Transverse colon (tissue), 4 donors: ENCODE measurements at places on chromosomes 1 and 21. TPM values are rescaled to one million over a fixed set of nuclear protein-coding genes. Genes with fewer than 3 reads are reported as not detected.

DNA sequence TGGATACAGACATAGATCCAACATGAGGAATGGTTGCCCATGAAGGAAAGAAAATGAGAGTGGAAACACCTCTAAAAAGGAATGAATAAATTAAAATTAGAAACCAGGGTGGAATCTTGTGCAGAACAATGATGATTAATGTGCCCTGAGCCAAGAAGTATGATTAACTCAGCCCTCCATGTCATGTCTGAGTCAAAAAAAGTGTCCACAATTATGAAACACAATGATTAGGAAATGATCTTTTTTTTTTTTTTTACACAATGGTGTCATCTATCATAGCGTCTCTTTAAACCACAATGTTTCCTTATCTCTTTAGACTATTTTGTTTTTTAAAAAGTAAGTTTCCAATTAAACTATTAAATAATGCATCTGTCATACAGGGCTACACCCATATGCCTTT is 78.9 kb upstream of the RAB4A start:
- no peak for DNase-seq

DNA sequence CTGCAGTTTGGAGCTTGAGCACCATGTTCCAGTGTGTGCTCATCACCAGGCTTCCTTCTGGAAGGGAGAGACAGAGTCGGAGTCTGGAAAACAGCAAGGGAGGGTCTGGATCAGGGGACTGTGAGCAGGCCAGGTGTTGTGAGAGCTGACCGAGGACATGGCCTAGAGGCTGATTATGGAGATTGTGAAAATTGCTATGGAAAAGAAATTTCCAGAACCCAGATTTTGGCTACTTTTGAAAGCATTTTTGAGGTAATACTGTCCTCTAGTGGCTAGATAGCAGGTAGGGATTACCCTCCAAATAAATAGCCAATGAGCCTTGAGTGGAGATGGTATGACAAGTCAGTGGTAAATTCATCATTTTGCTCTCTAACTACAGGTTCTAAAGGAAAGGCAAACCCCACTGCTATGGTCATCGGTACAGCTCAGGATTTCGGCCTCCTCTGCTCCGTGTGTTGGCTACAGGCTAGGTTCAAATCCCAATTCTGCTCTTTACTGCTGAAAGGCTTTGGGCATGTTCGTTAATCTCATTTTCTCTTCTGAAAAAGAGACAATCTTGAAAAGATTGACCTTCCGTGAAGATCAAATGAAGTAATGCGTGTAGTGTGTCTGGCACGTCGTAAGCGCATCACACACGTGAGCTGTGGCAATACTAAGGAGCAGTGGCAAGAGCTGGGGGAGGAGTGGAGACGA is 1.0 kb upstream of the HAO2 start:
- DNase-seq = no peak

DNA sequence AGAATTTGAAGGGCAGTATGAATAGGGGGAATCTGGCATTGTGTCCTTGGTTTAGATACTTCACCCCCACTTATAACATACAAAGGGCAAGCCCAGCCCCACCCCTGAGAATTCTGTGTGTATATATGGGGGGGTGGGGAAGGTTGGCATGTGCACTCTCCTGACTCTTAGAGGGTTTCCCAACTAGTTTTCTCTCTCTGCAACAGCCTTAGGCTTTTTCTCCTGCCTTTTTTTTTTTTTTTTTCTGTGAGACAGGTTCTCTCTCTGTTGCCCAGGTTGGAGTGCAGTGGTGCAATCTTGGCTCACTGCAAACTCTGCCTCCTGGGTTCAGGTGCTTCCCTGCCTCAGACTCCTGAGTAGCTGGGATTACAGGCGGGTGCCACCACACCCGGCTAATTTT is 2.9 kb upstream of the ZBED6 start:
- no peak for DNase-seq

The DIO1 gene
- total RNA-seq = not detected

The LEMD1 gene
- total RNA-seq = not detected

GRCh38 chr1:222002503-222002902 is 260.6 kb upstream of the DUSP10 start:
- DNase-seq = no peak

DNA sequence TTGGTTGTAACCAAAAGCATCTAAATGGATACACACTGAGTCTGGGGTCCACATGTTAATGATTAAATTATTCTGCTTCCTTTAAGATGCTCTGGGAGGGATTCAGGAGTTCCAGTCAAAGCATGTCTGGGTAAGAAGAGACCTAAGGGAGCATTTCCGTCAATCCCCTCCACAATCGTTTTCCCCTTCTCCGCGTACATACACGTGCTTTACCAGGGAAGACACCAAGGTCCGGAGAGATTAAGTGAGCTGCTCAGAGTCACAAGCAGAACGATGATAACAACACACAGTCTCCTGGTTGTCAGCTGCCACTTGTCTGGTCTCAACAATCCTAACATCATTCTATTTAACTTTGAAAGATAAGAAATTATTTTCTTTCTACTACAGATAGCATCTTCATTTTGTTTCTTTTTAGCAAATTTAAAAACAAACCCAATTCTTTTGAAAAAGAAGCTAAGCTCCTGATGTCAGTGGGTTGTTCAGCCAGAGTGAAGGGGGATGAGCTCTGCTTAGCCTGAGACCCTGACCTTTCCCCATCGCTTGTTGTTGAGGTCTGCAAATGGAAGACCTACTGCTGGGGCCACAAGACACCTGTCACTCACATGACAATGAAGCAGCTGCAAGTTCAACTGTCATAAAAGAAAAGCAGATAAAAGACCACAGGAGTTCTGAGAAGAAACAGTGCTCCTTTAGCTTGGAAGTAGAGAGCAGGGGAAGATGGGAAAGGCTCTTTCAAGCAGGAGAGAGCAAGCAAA is 4.5 kb downstream of the PAFAH2 start:
- DNase-seq = no peak

DNA sequence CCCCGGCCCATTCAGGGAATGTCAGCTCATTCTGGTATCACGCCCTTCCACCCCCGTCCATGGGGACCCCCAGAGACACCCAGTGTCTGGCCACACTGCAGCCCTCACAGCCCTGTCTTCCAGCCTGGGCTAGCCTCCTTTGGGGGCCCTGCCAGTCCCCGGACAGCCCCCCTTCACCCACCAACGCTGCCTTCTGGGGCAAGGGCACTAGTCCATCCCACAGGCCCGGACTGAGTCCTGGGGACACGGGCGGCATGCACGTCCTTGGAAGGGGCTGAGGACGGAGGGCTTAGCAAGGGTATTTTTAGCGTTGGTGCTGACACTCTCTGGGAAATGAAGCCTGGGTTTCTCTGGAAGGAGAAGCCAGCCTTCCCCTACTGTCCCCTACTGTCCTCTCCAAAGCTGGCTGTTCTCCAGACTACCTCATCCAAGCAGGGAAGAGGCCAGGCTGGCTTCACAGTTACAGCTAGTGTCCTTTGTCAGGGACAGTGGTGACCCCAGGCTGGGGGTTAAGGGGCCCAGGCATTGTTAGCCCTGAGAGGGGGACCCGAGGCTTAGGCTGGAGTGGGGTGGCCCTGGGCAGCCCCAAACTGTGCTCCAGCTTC is 39.5 kb downstream of the COQ8A start:
- no peak for DNase-seq

The PLXNA2 gene
- total RNA-seq = 86.0 TPM

DNA sequence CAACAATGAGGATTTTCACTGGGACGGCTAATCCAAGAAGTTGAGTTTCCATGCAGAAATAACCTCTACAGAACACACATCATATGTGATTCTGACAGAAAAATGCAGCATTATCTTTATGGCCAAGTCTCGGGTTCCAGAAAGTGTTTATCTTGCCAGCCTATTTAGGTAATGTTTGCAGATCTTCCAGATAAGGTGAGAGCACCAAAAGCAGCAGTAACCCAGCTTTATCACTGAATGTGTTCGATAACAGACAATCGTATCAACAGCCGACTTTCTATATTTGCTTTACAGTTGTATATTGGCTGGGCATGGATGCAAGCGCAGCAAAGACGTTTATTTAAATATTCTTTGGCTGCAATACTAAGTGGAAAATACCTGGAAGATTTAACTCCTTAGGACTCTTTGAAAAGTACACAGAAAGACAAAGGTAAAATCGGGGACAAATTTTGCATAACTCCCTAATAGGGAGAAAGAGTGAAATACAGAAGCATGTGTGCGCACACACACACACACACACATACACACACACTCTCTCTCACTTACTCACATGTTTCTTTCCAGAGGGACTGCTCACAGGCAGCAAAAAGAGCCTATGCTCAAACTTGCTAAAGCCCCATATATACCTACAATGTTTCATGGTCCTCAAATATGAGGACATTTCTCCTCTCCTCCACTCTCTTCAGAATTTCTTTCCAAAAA is 3.0 kb upstream of the CTSK start:
- no peak for DNase-seq

- no peak for DNase-seq
These were observed 30.3 kb upstream of the CLIC4 start for GRCh38 chr1:24714859-24715520.

- DNase-seq = peak; percentile 44
These were observed 759 bp downstream of the AMPD2 start for GRCh38 chr1:109620401-109620791.

The EFCAB7 gene
- 6.4 TPM for total RNA-seq

- no peak for DNase-seq
These were observed 39.5 kb upstream of the SGIP1 start for GRCh38 chr1:66494482-66494881.

The FCGR2B gene
- not detected for total RNA-seq

DNA sequence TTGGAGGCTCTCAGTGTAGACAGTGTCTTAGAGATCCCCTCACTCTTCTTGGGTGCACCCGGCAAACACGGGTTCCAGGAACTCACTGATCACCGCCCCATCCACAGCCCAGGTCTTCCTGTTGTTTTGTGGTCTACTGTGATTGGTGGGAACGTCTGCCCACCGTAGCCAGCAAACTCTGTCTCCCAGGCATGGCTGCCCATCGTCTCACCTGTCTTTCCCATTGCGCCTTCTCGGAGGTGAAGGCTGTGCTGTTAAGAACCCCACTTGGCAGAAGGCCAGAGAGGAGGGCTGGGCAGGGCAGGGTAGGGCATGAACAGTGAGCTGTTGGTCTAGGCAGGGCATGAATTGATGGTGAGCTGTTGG is 14.1 kb upstream of the KCNA2 start:
- DNase-seq = peak; percentile 42

DNA sequence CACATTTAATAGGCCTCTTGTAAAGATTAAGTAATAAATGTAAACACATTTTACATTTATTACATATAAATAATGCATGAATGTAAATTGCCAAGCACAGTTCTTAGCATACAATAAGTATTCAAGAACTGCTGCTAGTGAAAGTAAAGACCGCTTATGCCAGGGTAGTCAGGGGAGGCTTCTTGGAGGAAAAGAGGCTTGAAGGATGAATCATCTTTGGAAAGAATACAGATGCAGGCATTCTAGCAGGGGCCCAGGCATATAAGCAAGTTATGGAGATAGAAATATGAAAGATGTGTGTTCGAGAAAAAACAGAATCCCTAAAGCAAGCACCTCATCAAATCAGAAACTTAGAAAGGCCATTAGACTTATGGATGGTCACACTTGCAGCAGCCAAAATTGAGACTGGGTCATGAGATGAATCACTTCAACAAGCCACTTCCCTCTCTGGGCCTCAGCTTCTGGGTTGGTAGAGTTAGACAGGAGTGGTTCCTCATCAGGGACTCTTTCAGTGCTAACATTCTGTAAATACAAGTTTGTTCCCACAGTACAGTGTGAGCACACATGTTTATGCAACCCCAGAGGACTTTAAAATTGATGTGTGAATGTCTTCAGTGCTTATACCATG is 79.8 kb upstream of the ROR1 start:
- no peak for DNase-seq

DNA sequence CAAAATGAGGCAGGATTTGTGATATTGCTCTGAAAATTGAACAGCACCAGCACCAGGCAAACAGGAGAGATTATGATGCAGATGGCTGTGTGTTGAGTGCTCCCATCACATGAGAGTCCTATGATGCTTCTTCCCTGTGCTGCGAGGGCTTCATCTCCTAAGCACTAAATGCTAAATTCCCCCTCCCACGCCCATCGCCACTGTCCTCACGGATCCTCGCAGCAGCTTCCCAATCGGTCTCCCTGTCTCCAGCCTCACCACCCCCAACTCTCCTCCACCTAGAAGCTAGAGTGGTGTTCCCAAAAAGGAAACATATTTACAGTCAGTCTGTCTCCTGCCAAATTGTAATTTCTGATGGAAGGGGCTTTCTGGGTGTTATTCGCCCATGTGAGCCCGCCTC is 4.9 kb upstream of the BACE2 start:
- DNase-seq = no peak

- no peak for DNase-seq
These were observed 33.5 kb upstream of the AKT3 start for GRCh38 chr1:243883551-243883950.

DNA sequence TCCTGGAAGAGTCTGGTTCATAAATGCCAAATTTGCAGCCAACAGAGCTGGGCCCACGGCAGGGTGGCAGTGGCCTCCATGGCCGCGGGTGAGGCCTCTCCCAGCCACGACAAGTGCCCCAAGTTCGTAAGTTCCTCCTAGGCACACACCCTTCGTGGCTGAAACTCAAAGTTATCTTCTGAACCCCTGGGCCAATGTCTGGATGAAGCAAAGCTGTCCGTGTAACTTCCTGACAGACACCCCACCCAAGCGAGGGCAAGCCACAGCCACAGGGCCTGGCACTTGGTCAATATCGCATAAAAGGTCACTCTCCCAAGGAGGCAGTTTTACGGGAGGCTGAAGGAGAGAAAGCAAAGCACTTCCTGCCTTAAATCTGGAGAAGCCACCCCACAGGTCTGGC is 27.8 kb upstream of the GPR153 start:
- DNase-seq = no peak

DNA sequence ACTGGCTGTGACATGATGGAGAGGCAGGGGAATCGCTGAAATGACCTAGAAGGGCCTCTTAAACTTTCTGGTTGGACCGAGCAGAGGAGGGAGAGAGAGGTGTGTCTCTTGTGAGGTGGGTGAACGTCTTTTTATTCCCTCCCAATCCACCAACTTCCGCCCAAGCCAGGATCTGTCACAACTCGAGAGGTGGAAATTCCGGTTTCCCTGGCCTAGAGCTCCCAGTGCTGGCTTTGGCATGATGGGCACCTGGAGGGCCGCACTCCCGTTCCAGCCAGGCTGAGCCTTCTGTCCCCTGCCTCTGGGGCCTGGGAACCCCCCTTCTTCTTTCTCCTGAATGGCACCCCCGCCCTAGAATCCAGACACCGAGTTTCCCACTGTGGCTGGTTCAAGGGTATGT is at the start of gene SEMA4A:
TSS of gene SEMA4A (plus strand) at position 224 of the 400 bp plus-strand sequence. CDS start 994 bp downstream, outside the sequence.
- DNase-seq = peak; percentile 66

DNA sequence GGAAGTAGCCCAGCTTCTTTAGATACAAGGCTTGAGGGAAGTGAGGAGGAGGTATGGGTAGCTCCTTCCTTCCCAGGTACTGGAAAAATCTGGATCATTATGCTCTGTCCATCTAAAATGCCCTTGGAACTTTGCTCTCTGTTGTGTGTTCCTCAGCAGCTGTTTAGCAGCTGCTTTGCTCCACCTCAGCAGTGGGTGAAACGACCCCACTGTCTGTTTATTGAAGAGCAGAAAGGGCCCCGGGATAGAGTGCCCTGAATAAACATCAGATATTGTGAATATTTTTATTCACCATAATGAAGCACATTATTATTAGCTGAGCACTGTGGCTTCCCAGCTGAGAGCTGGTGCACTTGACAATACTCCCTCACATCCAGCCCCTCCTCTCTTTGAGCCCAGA is 237.9 kb downstream of the PBX1 start:
- DNase-seq = no peak

The F11R gene
- total RNA-seq = 91.7 TPM
